T-helper 17 cell (primary cell): ENCODE measurements at places on chromosomes 2 and 18. TPM values are rescaled to one million over a fixed set of nuclear protein-coding genes. Genes with fewer than 3 reads are reported as not detected.

The SLC9A2 gene
- total RNA-seq: not detected

The LYG1 gene
- total RNA-seq: 1.8 TPM

The MOGAT1 gene
- total RNA-seq: not detected

The RASGRP3 gene
- total RNA-seq: 3.9 TPM

The REG3A gene
- not detected for total RNA-seq

The CNGA3 gene
- not detected for total RNA-seq

The VWA3B gene
- total RNA-seq: not detected

The HNMT gene
- 0.60 TPM for total RNA-seq

The RAB11FIP5 gene
- total RNA-seq: 13.1 TPM

The ICOS gene
- total RNA-seq: 71.5 TPM

The CD207 gene
- total RNA-seq: not detected

The SERPINB13 gene
- total RNA-seq: not detected

The WDPCP gene
- 12.9 TPM for total RNA-seq

The ABCG8 gene
- total RNA-seq: not detected

The HOXD8 gene
- total RNA-seq: not detected

The OTOS gene
- total RNA-seq: not detected

The ASB1 gene
- total RNA-seq: 14.3 TPM

The CD28 gene
- total RNA-seq: 177 TPM

The ANKRD30BL gene
- not detected for total RNA-seq

The SPDYA gene
- total RNA-seq: 11.2 TPM

The DDX18 gene
- 146 TPM for total RNA-seq

The SLC9A4 gene
- total RNA-seq: 0.18 TPM

The ERICH2 gene
- total RNA-seq: not detected

The CERKL gene
- not detected for total RNA-seq

The STARD7 gene
- 59.2 TPM for total RNA-seq

The TMEM247 gene
- not detected for total RNA-seq

The UCN gene
- total RNA-seq: 1.6 TPM

The OXER1 gene
- total RNA-seq: not detected

The PRKAG3 gene
- not detected for total RNA-seq

The KCNJ13 gene
- total RNA-seq: not detected

The SRD5A2 gene
- not detected for total RNA-seq
